ENCODE measurements at places on chromosomes 2 and 18.

DNA sequence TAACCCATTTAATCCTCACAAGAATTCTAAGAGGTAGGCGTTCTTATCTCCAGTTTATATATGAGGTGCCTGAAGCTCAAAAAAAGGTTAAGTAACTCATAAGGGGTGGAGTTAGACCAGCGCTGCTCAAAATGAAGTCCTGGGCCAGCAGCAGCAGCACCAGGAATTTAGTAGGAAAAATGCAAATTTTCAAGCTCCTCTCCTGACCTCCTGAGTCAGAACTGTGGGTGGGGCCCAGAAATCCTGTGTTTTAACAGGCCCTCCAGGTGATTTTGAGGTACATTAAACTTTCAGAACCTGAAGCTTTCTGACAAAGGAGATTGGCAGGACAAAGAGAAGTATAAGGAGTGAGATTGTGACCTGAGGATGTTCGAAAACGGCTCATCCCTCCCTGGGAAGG lies 66.0 kb upstream of the CCDC85A start:
- DNase-seq, result no peak

- no peak for DNase-seq
Measured at GRCh38 chr2:134148172-134148571, 105.7 kb upstream of the MGAT5 start.

DNA sequence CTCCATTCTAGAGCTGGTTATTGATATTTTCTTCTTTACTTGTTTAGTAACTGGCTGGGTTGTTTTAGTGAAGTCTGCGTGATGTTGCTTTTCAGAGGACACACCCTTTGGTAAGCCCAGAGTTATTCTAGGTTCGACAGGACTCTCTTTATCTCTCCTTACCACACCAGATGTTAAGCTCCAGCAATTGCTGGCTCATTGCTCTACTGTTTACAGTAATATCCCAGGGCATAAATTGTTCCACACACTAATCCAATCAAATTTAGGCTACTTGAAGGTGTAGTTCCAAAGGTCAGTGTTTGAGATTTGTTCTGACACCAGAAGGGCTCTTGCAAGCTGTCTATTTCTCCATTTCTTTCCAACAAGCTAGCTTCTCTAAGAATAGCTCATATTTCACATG lies 506.6 kb downstream of the NR4A2 start:
- no peak for DNase-seq

DNA sequence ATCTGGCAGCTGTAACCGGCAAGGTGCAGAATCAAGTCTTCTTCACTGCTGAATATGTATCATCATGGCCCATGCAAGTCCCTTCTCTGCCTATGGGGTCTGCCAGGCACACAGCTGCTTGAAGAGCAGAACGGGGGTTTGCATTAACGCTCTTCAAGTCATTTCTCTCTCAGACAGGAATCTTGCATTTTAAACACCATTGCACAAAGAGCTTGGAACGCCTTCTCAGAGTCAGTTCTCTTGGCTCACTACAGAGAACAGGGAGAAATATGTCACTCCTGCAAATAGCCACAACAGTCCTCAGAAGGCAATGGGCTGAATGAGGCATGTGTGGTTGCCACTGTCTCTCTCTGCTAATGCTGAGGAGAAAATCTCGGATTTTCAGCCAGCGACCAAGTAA lies 2173.5 kb upstream of the PIK3C3 start:
- no peak for DNase-seq

DNA sequence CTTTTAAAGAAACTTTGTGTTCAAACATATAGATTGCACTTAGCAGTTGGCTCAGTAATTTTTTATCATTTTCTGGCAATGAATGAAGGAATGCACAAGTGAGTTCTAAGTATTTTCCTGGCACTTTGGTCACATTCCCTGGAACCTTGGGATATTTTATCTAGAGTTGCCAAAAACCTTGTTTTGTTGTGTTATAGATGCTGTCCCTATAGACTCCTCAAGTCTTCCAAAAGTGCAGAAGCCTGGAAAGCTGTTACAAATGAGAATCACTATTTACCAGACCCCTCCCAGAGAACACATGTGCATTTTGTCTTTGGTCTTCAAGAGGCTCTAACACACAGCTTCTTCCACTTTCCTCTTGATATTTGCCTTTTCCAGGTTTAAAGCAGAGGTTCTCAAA lies 108.3 kb downstream of the RND3 start:
- no peak for DNase-seq

GRCh38 chr2:105873281-105873680 lies 128.6 kb downstream of the NCK2 start:
- DNase-seq, result no peak

GRCh38 chr2:197866455-197866854 lies 62.1 kb downstream of the PLCL1 start:
- DNase-seq, result no peak

- no peak for DNase-seq
Measured at GRCh38 chr2:176187899-176188773, at the start of gene HOXD1. TSS of gene HOXD1 (plus strand) at chr2:176188668. CDS start at chr2:176188802, 134 bp downstream.

- no peak for DNase-seq
Measured at GRCh38 chr2:238974081-238974480, 126.2 kb downstream of the TWIST2 start.

Data from anterior cingulate cortex (tissue), 58 donors.